ENCODE measurements at places on chromosomes 7 and 10.
A peak's percentile ranks its signal among the peaks of the same experiment; 100 is the strongest.

DNA sequence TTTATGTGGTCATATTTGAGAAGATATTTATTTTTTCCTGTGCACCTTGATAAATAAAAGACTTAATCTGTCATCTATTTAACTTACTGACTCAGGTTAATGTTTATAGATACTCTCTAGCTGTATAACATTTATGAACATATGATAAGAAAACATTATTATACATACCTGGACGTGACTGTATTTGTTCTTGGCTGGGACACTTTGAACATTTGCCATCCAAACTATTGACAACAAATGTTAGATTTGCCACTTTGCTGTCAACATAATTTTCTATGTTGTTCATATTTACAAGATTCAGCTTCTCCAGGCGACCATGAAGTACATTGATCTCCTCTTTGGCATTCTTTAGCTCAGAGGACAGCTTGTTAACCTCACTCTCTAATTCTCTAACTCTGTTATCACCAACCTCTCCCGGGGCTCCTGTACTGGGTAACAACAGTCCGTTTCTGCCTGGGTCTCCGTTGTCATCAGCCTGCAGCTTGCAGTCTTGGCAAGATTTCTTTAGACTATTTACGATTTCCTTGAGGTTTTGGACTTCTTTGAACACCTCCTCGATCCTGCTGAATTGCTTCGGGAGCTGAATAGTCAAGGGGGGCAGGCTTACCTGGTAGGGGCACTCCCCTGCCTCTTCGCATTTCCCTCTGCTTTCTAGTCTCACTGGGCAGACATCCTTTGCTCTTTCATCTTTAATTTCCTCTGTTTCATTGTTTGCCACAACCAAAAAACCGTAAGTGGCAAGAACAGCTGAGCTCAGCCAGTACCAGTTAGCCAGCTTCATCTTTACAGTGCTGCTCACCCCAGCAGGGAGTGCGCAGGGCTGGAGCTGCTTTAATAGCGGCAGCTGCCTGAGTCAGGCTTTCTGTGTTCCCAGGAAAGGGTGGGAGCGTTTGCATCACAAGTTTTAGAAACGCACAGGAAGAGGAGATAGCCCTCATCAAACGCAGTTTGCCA, at the start of gene FGL2:
FGL2 (minus strand) TSS at position 807 of the 954 bp plus-strand sequence; CDS start at position 781, 26 bp downstream.
- DNase-seq: no peak

GRCh38 chr7:79787096-79787495, 333.6 kb upstream of the MAGI2 start:
- DNase-seq: no peak

GRCh38 chr10:87878664-87879459, 15.4 kb downstream of the PTEN start:
- no peak for DNase-seq

DNA sequence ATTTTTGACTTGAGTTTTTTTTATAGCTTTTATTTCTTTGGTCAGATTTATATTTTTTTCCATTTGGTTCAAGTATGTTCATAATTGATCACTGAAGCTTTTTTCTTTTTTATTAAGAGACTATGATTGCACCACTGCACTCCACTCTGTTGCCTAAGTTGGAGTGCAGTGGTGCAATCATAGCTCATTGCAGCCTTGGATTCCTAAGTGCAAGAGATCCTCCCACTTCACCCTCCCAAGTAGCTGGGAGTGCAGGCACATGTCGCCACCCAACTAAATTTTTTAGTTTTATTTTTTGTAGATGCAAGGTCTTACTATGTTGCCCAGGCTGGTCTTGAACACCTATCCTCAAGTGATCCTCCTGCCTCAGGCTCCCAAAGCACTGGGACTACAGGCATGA, 97.7 kb upstream of the KIF5B start:
- DNase-seq: no peak

DNA sequence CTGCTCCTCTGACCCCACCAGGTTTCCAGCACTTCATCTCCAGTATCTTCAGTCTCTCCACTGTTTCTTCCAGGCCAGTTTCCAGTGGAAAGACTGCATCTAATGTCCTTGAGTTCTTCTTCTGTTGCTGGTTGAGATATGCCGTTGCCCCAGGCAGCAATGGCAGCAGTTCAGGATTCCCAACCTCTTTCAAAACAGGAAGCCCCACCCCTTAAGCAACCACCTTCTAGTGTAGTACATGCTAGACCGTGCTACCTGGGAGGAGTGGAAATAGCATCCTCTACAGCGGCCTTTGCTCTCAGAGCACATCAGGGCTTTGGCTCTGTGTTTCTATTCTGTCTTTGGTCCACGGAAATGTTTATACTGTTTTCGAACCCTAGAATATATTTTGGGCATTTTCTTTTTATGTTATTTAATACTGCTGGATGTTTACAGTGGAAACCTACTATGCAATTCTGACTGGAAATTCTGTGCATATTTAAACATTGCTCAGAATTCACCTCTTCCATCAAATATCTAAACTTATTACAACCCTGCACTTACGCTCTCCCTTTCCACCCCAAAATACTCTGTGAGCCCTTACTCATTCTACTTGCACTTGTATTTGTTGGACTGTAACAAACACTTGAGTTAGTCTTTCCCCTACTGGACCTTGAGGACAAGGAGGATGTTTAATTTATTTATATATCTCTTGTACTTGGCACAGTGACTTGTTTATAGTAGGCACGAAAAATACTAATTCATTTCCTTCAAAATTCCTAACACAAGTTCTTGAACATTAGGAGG, 8.5 kb upstream of the BPGM start:
- DNase-seq: peak; percentile 55

- DNase-seq: no peak
Measured at GRCh38 chr7:157876469-157877285, 539.9 kb downstream of the DNAJB6 start.

DNA sequence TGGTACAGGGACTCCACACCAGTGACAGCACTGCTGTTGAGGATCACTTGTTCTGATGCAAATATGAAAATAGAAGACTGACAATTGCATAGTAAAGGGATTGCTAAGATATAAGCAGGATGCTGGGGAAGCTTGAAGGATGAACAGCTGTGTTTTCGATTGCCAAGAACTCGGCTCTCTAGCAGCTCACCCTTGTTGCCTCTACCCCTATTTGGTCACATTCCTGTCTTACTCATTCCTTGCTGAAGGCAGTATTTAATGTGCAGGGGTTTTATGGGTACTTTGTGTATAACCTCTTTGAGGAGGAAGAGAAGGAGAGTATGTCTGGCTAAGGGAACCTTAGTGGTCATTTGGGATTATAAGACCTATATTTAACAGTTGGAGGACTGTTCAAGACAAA, 218.8 kb downstream of the AUTS2 start:
- no peak for DNase-seq

DNA sequence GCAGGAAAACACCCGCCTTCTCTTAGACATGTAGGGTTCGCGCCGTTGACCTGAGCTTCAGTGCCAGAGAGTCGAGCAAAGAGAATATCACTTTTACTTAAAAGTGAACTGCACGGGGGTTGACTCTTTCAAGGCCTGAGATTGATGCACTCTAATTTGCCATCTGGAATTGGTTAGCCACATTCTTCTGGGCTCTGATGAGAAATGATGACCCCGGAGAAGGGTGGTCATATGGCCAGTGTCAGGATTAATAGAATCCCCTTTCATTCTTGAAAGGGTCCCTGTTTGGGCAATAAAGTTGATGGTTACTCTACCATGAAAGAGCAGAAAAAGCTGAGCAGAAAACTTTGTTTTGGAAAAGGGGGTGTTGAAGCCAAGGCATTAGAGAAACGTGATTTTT, 31.2 kb downstream of the GRK5 start:
- DNase-seq: no peak

DNA sequence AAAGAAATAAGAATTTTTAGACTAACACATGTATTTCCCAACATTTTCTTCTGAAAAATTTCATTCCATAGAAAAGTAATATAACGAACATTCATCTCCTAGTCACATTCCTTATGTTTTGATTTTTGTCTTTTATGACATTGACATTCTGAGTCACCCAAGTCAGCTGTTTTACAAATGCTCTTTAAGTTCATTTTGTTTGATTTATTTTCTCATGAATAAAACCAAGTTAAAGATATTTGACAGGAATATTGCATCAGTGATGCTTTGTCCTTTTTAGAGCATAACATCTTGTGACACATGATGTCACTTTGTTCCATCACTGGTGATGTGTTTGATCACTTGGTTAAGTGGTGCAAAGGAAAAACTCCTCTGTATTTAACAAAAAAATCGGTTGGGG, 48.4 kb downstream of the HGF start:
- DNase-seq: no peak

DNA sequence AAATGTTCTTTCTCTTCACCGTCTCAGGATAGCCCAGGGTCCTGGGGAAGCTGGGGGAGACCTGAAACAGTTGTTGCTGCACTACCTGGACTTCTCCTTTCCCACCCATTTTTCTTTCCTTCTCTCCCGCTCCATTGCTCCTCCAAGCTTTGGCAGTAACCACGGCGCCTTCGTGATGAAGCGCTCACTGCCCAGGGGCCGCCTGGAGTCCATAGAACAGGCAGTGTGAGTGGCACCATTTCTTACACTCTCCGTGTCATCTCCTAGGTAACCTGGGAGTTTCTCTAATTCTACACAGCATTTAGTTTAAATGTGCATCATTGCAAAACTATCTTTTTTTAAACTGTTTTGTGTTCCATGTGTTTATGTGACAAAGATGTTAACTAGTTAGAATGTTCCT, 40.3 kb upstream of the BHLHA15 start:
- DNase-seq: no peak

DNA sequence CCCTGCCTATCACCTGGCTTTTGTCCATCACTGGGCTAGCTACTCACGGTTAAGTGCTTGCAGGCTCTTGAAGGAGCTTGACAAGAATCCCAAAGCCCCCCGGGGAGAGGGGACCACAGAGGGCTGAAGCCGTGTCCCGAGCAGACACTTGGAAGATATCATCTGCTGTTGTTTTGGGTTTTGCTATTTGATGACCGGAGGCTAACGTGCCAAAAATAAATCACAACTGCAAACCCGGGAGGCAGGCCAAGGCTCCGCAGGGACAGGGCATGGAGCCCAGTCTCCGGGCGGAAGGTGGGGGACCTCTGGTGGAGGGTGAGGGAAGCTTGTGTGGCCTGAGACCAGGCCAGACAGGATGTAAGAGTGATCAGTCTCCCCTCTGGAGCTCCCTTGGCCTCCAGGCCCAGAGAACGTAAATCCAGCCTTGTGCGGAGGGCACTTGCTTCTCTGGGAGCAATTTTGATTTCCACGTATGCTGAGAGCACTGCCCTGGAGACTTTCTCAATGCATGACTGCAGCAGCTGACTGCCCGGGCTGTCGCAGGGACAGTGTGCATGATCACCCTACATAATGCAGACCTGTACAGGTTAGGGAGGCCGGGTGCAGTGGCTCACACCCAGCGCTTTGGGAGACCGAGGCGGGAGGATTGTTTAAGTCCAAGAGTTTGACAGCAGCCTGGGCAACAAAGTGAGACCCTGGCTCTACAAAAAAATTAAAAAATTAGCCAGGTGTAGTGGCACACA, at the start of gene PHKG1:
PHKG1 (minus strand) TSS at position 164 of the 743 bp plus-strand sequence. CDS start 4,011 bp downstream, outside the sequence.
- DNase-seq: peak; percentile 52

GRCh38 chr10:102675666-102676533, 31.6 kb downstream of the TRIM8 start:
- no peak for DNase-seq

- DNase-seq: no peak
Measured at GRCh38 chr10:131786756-131787605, 113.8 kb upstream of the PPP2R2D start.

- no peak for DNase-seq
Measured at GRCh38 chr10:13272164-13272571, 27.7 kb downstream of the PHYH start.

- DNase-seq: no peak
Measured at GRCh38 chr10:91022924-91023699, 102.2 kb upstream of the ANKRD1 start.

GRCh38 chr7:14197280-14197679, 207.8 kb upstream of the ETV1 start:
- no peak for DNase-seq

DNA sequence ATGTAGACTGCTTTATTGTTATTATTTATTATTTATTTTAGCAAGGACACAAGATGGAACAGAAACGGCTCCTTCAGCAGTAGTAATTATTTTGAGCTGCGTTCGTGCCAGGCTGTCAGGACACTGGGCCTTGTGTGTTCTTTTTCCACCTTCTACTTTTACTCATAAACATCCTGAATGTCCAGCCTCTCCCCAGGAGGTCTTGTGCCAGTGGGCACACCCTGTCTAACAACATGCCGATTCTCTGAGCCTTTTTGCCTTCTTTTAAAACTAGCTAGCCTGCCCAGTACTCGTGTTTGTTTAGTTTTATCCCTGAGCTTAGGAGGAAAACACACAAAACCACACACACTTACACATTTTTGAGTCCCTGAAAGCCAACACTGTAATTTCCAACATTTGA, 1.2 kb downstream of the SCIN start:
- peak; percentile 39 for DNase-seq

- no peak for DNase-seq
Measured at GRCh38 chr7:96236198-96237039, 85.5 kb downstream of the SLC25A13 start.

GRCh38 chr7:87474533-87475358, 734 bp downstream of the ABCB4 start:
- peak; percentile 46 for DNase-seq

- no peak for DNase-seq
Measured at GRCh38 chr7:97859606-97860204, 12.5 kb downstream of the ASNS start.

DNA sequence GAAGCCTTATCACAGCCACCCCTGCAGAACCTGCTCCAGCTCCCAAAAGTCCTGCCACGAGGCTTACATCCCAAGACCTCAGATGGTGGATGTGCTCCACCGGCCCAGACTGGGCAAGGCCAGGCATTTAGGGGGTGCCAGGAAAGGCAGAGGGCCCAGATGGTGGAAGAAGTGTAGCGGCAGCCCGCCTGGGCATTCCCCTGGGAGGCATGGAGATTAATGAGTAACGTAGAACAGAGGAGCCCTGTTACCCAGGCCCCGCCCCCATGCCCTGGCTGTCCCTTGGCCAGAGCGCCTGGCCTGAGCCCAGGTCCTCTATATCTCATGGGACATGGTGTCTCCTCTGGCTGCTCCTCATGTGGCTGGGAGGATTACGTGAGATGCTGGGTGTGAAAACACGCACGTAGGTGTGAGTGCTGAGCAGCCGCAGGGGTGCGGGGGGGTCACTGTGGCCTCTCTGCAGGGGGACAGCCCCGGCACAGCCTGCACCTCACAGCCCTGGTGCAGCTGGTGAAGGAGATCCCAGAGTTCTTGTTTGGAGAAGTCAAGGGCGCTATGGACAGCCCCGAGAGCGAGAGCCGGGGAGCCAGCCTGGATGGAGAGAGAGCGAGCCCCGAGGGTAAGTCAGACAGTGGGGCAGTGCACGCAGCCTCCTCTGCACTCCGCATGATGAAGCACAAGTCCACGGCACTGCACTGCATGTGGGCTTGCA, 52.9 kb downstream of the ZNF467 start:
- DNase-seq: no peak

DNA sequence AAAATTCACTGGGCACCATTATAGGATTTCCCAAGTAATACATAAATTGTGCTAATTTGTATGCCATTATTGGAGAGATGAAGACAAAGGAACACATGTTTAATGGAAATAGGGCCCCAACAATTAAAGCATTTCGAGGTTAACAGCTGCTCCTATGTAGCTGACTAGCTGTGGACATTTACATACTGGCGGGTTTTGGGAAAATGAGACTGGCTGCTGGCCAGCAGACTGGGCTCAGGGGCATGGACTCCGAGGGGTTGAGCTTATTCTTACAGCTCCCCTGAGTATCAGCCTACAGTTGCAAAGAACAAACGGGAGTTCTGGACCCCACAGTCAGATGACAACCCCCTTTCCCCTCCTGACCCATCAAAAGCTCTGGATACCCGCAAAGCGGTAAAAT, 91.9 kb upstream of the MYO3A start:
- no peak for DNase-seq

Measured in PC-9 (cell line).